ENCODE measurements at places on chromosomes 1 and 21.

- no peak for DNase-seq
Measured at GRCh38 chr21:25586791-25587190, 20.5 kb downstream of the MRPL39 start.

GRCh38 chr1:161037661-161038522 is 872 bp downstream of the TSTD1 start:
- DNase-seq, result no peak

GRCh38 chr1:157042846-157043245 is 2.7 kb downstream of the ARHGEF11 start:
- DNase-seq, result no peak

DNA sequence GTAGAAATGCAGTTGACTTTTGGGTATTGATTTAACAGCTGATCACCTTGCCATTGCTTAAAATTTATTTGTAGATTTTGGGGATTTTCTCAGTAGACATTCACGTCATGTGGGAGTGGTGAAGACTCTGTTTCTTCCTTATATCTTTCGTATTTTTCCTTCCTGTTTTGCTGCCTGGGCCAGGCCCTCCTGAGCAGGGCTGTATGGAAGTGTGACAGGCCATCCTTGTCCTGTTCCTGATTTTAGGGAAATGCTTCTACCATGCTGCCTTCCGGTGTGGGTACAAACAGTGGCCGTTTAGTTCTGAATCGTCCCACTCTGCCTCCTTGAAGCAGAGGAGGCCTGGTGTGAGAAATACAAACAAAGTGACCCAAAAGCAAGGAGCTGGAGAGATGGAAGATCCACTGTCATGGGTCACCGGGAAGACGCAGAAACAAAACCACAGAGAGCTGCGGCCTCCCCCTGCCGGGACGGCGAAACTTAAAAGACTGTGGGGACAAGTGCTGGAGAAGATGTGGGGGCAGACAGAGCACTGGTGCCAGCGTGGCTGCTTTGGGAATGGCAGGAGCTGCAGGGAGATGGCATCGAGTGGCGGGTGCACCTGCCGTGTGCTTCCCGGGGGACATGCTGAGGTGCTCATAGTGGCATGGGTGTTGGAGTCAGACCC is 7.6 kb downstream of the AGPAT3 start:
- no peak for DNase-seq

DNA sequence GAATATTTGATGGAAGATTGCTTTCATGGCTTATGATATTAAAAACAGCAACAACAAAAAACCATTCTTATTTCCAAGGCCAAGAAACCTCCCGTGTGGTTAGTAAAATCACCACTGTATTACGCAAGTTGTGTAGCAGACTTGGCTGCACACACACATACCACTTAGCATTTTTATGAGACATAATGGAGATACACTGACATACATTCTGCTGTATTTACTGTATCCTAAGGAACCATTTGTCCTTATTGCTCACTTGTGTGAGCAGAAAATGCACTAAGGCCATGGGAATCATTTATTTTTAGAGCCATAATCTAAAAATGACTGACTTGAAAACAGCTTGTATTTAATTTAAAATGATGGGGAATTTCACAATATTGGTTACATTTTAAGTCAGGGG is 584 bp upstream of the C1orf141 start:
- no peak for DNase-seq

- DNase-seq, result peak; percentile 57
Measured at GRCh38 chr1:32334864-32335534, 1.0 kb downstream of the MARCKSL1 start.

- DNase-seq, result no peak
Measured at GRCh38 chr1:3923378-3924185, 23.5 kb upstream of the C1orf174 start.

DNA sequence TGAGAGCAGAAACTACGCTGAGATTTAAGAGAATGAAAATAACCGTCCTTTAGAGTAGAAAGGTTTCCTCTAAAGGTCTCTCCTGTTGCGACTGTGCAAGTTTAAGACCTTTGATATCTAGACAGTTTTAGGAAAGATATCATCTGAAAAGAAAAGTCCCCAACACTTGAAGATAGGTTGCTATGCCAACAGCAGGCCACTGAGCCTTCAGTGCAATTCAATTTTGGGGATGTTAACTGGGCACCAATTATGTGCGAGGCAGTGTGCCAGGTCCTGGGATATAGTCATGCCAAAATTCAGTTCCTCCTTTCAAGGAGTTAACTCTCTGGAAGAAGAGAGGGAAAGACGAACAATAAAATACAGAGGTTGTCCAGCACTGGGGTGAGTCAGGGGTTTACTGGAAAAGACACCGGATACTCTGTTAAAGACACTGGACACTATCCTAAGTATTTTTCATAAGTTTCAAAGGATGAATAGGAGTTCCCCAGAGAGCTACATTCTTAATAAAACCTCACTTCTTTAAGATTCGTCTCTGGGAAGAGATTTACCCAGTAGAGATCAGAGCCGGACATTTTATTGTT is 25.5 kb upstream of the ZNF281 start:
- DNase-seq, result no peak

DNA sequence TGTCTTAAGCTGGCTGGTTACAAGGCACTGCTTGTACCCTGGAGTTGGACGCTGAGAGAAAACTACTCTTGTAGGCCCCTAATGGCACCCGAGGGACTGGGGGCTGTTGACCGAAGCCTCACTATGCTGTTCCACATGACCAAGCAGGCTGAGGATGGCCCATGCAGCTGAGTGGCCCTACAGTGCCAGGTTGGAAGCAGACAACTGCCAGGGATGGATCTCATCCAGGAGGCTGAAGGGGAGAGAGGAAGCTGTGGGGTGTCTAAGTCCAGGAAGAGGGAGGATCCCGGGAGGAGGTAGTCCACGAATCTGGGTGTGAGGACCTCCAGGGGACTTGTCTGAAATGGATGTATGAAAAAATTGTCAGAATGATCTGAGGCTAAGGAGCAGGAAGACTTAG is 45.8 kb downstream of the FOXD2 start:
- DNase-seq, result no peak

- DNase-seq, result no peak
Measured at GRCh38 chr1:92096317-92096716, 16.2 kb downstream of the BTBD8 start.

- DNase-seq, result no peak
Measured at GRCh38 chr1:235006132-235006721, 122.4 kb downstream of the TOMM20 start.

- no peak for DNase-seq
Measured at GRCh38 chr1:60893136-60893930, 189.0 kb upstream of the NFIA start.

DNA sequence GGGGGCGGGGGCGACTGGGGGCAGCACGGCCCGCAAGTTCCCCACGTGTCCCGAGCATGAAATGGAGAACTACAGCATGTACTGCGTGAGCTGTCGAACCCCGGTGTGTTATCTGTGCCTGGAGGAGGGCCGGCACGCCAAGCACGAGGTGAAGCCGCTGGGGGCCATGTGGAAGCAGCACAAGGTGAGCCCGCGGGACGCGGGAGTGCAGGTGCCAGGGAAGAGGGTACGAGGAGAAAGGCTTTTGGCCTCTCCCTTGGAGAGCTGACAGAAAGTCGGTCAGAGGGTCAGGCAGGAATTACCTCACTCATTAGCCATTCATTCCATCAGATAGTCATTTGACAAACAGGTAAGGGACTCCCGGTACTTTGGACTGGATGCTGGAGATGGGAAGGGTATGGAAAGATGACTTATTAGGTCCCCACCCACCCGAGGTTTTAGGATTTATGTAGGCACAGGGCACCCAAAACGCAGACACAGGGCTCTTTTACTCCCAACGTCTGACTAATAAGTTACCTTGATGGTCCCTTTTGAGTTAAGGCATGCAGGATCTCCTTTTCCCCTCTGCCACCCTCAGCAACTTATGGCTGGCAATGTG is 2.1 kb downstream of the TRIM67 start:
- no peak for DNase-seq

- DNase-seq, result no peak
Measured at GRCh38 chr1:184895086-184895485, 79.2 kb downstream of the NIBAN1 start.

DNA sequence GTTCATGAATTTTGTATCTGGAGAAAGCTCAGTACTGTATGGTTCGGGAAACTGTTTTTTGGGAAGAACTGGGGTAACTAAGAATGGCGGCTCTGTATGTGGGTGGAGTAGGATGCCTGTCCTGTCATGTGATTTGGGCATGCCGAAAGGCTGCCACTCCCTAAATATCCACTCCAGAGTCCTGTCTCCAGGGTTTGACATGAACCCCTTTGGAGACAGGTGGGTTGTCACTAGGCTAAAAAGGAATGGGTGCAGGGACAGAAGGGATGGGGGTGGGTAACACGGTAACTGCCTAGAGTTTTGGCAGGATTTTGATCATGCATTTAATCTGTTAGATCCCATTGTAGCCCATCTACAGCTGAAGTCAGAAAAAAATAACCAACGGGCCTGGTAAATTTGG is 150.1 kb downstream of the KCNJ6 start:
- DNase-seq, result no peak

GRCh38 chr21:28200726-28201125 is 792.0 kb downstream of the LTN1 start:
- DNase-seq, result no peak

DNA sequence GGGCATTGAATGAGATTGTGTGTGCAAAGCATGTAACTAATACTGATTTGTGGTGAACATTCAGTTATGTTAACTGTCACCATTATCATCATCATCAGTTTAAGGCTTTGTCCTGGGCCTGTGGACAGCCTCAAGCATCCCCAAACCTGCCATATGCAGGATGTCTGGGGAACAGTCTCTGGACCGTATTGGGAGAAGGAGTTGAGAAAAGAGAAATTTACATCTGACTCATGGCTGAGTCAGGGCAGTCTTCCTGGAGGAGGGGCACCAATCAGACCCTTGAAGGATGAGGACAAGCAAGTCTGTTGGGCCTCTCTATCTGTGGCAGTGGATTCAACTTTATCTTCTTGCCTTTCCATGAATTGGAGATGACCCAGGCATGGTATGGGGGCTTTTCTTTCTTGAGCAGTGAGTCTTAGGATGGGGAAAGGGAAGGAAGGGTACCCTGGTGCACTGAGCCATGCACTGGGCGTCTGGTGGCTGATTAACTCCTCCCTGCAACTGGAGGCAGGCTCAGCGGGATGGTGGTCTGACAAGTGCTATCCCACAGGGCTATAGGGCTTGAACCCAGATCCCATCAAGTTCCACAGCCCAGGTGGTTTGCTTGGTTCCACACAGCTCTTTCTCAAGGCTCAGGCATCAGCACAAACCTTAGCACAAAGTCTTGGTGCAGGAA is 2.9 kb downstream of the PADI3 start:
- DNase-seq, result no peak

- no peak for DNase-seq
Measured at GRCh38 chr1:1573843-1574720, 581 bp downstream of the SSU72 start.

DNA sequence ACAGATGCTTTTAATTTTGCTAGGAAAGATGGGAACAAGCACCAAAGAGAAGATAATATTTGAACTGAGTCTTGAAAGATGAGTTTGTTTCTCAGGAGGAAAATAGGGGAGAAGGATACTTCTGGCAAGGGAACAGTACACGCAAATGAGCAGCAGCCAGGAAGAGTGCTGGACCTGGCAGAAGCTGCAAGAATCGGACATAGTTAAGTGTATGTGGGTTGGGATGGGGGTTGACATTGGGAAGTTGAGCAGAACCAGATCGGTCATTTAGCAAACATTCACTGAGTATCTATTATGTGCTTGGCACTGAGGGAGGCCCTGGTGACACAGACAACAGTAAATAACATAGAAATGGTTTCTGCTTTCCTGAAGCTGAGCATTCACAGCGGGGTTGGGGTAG is 198.8 kb downstream of the PLPP3 start:
- no peak for DNase-seq

DNA sequence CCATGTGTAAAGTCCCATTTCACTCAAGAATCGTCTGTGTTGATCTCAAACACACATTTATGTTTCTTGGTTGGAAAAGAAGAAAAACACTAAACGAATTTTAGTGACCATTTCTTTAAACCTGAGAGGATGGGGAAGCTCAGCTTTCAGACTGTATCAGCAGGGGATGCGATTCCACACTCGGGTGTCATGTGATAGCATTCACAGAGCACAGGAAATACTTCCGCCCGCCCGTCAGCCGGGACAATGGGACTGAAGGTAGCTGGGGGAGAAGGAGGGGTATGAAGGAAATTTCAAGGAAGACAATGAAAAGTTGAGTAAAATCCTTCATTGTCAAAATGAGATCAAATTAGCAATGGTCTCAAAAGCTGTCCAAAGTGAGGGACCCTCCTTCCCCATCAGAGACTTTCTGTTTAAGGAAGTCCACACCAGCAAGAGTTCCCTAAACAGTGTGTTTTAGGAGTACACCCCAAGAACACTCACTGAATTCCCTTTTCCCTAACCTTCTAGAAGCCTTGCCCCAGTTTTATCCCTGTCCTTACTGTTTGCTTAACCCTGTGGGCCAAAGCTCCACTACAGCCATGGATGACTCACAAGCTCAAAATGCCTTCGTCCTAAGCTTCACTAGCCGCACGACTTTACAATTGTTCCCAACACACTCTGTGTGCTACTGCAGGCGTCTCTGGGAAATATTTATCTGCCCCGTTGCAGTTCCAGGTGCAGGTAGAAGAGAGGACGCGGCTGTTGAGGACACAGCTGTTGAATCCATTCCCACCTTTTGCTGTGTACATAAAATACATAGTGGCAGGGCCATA is 51.4 kb upstream of the SIM2 start:
- no peak for DNase-seq

GRCh38 chr1:115118611-115119010 is 29.3 kb upstream of the TSPAN2 start:
- DNase-seq, result no peak

GRCh38 chr1:39954324-39954869 is 548 bp upstream of the MFSD2A start:
- DNase-seq, result no peak

DNA sequence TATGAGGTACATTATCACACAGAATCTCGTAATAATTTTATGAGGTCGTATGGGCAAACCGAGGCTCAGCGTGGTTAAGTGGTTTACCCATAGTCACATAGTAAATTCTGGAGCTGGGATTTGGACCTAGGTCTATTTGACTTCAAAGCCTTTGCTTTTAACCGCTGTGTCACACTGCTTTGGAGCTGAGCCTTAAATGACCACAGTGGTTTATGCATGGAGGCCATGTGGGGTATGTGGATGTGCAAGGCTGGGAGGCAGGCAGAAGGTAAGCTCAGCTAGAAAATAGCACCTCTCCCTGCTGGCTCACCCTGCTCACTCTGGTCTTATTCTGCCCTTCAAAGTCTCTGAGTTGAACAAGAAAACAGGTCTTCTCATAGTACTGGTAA is 269.5 kb downstream of the TRABD2B start:
- DNase-seq, result no peak

Measured in activated CD4-positive, alpha-beta T cell treated with anti-CD3 and anti-CD28 coated beads for 1 hour (primary cell).